Activated T-helper 1 cell treated with anti-CD3 and anti-CD28 coated beads, Interleukin-2, amount 50 U/mL, for 16 hours (primary cell): ENCODE measurements at places on chromosomes 13 and 19.

GRCh38 chr13:31322702-31323405, 123.1 kb downstream of the B3GLCT start:
- DNase-seq, result no peak

DNA sequence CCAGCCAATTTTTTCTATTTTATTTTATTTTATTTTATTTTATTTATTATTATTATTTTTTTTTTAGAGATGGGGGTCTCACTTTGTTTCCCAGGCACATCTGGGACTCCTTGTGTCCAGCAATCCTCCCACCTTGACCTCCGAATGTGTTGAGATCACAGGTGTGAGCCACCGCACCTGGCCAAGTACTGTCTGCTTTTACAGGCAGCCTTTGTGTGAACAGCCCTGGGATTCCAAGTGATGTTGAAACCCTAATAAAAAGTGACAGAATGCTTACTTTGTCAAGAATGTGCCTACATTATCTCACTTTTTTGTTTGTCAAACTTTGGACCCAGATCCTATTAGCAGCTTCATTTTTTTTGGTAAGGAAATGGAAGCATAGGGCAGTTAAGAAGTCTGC, 220.1 kb upstream of the EDNRB start:
- no peak for DNase-seq

GRCh38 chr13:28539625-28540286, 44.8 kb upstream of the FLT1 start:
- DNase-seq, result no peak

DNA sequence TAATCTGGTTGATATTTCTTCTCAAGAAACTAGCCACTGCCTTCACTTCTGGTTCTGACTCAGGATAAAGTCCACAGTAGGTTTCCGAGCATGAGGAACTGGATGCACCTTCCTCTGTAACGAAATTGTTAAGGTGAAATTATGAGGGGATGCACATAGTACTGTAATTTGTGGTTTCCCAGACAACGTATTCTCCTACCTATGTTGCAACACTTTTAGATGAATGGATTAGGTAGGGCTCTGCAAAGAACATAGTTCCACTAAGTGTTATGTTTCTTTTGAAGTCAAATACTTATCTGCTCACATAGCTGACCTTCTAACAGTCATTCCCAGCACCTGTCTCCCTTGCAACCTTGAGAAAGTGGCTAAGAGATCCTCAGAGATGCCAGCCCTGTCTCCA, 5.7 kb upstream of the ZC3H13 start:
- no peak for DNase-seq

DNA sequence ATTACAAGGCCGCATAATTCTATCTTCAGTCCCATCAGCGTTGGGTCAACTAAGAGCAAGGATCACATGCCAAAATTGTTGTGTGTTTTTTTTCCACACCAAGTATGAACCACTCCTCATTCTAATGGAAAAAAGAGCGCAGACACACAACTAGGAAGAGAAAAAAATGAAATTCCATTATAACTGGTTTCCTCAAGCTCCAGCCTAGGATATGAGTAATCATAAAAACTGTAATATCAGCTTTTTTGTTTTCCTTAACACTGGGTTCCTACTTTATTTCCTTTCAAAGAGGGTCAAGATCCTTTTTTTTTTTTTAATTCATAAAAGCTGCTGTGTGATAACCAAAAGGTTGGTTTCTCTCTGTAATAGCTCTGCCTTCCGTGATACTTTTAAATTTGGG, 19.4 kb downstream of the TSHZ3 start:
- DNase-seq, result no peak

DNA sequence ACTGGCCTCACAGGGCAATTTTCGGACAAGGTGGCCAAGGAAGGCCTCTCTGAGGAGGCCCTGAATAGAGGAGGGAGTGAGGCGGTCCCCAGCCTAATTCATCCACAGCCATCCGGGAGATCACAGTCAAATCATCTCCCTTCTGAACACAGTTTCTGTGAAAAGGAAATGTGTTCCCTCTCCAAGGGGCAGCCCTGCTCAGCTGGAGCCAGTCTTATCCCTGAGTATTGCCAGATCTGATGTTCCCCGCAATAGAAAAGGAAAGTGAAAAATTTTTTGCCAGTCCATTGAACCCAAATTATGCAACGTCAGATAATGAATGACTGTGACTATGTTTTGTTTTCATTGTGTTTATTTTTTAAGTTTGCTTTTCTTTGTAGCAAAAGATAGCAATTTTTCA, 125.9 kb downstream of the SIPA1L3 start:
- no peak for DNase-seq

DNA sequence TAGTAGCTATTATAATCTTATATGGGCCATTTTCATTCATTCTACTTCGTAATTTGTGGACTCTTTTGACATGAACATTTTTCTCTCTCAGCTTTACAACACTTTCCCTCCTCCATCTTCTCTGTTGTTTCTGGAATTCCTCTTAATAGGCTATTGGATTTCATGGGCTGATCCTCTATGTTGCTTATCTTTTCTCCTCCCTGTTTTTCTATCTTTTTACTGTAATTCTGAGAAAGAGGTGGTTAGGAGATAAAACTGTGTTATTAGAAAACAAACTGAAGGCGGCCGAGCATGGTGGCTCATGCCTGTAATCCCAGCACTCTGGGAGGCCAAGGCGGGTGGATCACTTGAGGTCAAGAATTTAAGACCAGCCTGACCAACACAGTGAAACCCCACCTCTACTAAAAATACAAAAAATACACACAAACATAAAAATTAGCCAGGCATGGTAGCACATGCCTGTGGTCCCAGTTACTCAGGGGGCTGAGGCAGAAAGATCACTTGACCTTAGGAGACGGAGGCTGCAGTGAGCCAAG, 188.1 kb downstream of the UGGT2 start:
- no peak for DNase-seq

- DNase-seq, result no peak
Observed at GRCh38 chr13:79512950-79513349, 32.0 kb downstream of the NDFIP2 start.

GRCh38 chr19:49512970-49513745, 697 bp downstream of the FCGRT start:
- no peak for DNase-seq

DNA sequence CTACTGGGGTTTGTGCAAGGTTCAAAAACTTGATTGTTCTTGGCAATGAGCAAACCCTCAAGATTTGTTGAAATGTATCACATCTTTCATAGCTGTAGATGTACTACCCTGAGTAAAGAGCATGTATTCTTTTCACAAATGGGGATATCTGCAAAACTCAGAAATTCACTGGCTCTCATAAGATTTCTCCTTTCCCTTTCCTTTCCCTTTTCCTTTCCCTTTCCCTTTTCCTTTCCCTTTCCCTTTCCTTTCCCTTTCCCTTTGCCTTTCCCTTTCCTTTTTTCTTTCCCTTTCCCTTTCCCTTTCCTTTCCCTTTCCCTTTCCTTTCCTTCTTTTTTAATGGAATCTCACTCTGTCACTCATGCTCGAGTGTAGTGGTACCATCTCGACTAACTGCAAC, 69.1 kb downstream of the FNDC3A start:
- DNase-seq, result no peak
